SIG-M5 (cell line): ENCODE measurements at places on chromosomes 7 and 10.

DNA sequence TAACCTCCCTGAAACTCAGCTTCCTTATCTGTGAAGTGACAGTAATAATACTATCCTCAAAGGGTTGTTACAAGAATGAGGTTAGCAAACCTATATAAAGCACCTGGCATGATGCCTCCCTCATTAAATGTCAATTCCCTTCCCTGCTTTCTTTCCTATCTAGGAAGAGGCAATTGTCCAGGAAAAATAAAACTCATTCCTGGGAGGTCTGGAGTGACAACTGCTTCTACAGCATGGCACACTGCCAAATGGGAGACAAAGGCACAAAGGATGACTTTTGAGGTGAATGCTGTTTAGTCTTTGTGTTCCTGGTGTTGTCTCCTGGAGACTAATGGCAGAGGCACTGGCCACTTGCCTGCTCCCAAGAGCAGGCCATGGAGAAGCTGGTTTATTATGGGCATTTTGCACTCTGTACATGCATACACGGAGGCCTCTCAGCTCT is 32.2 kb upstream of the PDE1C start:
- DNase-seq, result no peak

- DNase-seq, result no peak
These were observed 22.4 kb upstream of the SMC3 start for GRCh38 chr10:110544958-110545537.

DNA sequence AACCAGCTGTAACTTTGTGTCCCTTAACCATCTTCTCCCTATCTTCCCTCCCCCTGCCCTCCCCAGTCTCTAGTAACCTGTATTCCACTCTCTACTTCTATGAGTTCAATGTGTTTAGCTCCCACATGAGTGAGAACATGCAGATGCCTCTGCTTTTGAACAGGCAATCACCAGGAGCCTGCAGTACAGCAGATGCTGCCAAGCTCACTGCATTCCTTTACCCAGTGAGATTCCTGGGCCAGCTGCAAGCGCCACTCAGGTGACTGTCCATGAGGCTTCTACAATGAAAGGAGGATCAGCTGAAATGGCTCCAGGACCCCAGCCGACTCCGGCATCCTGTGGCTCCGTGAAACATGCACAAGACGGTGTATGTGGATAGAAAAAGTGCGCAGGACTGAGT is 15.7 kb downstream of the GRID1 start:
- DNase-seq, result no peak

- DNase-seq, result no peak
These were observed 26.7 kb upstream of the CD36 start for GRCh38 chr7:80611779-80612178.

DNA sequence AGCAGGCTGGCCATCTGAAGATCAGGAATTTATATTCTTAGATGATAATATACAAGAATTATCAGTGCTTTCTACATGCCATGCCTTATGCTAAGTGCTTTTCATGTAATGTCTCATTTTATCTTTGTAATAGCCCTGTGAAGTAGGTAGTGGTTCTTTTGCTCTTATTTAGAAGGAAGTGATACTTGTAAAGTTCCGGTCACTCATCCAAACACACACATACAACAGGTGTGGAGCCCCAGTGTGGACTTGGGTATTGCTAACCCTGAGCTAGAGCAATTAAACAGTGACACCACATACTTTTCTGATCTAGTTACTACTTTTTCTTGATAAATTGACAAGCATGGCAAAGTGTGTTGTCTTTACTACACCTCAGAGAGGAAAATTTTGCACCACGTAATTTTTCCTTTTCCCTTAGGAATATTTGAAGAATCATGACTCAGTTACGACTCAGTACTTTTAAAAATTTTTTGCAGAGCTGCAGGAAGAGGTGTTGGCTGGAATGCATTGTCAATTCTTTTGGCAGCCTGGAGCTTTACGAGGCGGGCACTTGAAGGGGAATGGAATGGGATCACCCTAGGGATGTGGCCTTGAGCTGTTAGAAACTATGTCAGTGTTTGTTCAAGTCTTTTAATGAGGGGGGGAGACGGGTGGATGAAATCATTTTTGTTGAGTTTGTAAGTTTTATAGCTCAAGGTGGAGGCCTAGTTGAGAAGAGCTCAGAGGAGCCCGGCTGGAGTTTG is 212.5 kb upstream of the CELF2 start:
- DNase-seq, result no peak

GRCh38 chr10:130713135-130713534 is 576.9 kb downstream of the GLRX3 start:
- no peak for DNase-seq

- DNase-seq, result no peak
These were observed 34.0 kb downstream of the ADAP1 start for GRCh38 chr7:920351-921070.

DNA sequence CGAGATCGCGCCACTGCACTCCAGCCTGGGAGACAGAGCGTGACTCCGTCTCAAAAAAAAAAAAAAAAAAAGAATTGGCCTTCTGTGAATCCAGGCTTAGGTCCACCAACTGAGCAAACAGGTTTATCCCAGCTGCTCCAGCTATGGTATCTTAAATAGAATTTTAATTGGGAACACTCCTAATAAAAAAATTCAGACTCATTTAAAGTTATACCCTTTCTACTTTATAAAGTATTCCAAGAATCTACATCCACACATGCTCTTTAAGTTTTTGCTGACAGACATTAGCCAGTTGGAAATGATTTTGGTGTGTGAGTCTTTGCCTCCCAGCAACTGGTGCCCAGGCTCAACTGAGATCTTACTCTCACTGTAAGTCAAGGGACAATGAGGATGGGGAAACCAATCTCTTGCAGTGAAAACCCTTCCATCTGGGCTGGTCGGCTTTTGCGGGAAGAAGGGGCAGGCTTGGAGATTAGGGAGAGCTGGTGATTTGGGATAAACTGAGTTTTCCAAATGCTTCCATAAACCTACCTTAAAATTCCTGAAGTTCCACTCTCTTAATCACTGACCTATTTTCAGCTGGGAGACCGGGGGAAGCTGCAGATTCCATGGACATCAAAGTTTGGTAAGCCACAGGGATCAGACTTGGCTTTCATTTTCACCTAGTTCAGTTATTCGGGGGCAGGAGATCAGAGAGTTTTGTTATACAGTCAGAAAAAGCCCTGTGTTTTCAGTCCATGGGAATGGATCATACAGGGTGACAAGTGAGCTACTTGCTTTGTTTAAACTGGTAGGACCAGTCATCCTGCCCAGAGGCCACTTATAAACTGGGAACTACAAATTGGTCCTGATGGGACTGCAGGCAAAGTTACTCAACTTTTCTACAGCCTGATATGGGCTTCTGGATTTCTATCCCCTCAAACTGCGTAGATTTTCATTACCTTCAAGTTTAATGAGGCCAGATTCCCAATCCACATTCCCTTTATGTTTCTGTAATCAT is 89.3 kb upstream of the ZNF746 start:
- DNase-seq, result no peak

DNA sequence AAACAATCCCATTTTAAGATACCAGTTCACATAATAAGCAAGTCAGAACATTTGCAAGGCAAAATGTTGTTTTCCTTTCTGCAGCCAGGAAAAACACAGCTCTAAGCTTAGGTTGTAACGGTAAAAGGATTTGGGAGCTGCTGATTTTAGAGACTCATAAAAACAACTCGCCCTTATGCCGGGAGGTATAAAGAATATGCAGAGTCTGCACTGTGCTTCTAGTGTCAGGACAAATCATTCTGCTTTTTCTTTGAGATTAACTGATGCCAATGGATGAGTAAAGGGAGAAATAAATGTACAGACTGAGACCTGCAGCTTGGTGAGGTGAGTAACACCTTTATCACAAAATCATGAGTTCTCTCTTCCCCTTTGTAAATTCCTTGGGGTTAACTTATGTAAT is 2.0 kb upstream of the SFR1 start:
- DNase-seq, result no peak

GRCh38 chr10:78805176-78805575 is 263.6 kb upstream of the ZMIZ1 start:
- no peak for DNase-seq

DNA sequence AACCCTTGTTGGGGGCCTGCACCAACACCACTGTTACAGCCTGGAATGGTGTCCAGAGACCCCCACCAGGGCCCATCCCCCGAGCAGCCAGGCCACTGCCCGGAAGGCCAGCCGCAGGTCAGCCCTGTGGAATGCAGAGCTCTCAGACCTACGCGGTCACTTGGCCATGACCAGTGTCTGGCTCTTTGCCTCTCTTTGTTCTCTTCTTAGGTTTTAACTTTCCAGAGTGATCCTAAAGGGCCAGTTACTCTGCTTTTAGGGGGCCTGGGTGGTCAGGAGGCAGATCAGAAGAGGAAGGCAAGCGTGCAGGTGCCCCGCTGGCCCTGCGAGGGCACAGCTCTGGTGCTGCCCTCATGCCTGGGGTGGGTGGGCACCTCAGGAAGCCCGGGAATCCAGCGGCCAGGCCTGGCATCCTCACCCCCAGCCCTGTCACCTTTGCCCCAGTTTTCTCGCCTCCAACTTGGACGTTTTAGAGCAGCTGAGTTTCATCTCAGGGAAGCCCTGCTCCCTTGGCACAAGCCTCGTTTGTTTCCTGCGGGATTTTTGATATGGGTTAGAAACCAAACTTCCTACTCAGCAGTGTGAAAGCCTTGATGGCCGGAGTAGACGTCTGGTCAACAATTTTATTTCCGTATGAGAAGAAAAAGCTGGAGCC is 62.5 kb upstream of the CHST15 start:
- DNase-seq, result no peak

- no peak for DNase-seq
These were observed 8.6 kb downstream of the GCK start for GRCh38 chr7:44180631-44181030.

DNA sequence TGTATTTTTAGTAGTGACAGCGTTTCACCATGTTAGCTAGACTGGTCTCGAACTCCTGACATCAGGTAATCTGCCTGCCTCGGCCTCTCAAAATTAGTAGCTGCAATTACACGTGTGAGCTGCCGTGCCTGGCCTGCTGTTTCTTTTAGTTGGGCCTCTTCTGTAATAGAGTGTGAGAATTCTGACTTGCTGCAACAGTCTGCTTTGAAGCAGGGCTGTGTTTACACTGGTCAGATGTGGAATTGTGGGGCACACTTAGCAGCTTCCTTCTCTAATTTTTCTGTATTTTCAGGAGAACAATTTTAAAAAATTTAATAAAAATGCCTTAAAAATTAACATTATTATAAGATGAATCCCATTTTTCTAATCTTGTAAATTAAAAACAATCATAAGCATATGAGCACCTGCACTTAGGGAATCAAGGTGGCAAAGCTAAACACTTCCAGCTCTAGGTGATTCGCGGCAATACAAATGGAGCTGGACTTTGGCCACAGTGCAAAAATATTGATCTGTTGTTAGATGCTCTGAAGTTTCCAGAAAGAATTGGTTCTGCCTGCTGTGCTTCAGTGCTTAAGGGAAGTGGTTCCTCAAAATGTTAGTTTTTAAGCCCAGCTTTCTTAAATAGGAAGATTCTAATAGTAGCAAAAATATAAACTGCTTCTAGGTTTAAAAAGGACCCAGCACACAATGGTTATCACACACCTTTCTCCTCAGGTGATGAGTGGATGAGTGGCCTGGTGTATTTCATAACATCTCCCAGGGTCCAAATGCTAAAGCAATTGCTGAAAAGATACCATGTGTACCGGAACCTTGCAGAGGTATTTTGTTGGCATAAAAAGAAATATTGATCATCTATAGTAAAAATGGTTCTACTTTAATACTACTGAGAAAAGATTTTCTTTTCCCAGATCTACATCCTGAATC is 63.5 kb upstream of the ATRNL1 start:
- no peak for DNase-seq

DNA sequence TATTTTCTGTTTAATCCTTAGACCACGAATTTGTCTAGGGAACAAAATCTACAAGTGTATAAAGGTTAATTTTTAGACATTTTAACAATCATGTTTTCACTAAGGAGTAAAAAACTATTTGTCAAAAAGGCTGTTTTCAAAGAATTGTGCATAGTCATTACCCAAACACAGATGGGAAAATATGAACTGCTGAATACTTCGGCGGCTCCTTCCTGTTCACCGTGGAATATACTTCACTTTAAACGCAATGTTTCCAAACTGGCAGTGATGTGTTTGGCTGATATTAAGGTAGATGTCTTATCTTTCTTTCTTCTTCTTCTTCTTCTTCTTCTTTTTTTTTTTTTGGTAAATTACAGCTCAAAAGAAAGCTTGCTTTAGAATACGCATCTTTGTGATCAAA is 41.4 kb downstream of the JCAD start:
- no peak for DNase-seq

DNA sequence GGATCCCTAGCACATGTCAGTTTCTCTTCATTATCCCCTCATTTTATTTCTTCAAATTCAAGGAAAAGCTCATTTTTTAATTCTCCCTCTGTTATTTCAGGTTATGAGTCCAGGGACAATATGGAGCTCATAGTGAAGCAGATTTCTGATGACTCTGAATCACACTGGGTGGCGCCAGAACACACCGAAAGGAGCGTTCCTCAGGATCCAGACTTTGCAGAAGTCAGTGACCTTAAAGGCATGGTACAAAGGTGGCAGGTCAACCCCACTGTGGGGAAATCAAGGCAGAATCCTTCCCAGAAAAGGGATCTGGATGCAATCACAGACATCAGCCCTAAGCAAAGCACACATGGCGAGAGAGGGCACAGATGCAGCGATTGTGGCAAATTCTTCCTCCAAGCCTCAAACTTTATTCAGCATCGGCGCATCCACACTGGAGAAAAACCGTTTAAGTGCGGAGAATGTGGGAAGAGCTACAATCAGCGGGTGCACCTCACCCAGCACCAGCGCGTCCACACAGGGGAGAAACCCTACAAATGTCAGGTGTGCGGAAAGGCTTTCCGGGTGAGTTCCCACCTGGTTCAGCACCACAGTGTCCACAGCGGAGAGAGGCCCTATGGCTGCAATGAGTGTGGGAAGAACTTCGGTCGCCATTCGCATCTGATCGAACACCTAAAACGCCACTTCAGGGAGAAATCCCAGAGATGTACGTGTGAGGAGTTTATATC is 21.4 kb downstream of the ZKSCAN5 start:
- no peak for DNase-seq

DNA sequence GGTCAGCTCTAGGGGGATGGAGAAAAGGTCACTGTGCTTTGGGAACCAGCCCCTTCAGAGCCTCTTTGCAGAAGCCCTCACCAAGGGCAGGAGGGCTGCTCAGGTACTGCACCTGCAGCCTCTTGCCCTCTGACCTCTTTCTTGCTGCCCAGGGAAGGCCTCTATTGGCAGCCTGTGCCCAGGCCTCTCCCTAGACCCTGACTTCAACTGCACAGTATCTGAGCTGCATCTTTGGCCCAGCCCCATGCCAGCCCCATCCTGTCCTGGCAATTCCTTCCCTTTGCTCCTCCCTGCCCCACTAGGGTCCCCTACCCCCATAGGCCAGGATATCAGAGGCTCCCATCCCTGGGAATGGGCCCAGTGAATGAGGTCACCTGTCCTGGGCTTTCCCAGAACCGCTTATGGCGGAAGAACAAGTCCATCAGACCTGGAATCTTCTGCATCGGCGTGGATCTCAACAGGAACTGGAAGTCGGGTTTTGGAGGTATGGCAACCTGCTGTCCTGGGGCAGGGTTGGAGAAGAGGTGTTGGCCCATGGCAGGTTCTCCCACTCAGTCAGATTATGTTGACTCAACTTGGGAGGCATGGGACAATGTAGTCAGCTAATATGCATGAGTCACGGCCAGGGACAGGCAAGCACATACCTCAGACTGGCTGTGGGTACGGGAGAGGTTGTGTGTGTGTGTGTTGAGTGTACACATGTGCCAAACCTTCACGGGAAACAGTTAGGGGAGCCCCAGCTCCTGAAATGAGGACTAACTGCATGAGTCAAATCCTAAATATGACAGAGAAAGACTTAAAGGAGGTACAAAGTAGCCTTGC is 17.1 kb upstream of the CPA1 start:
- no peak for DNase-seq
